Activated CD8-positive, alpha-beta T cell treated with anti-CD3 and anti-CD28 coated beads for 36 hours (primary cell): ENCODE measurements at places on chromosomes 6 and 20. TPM values are rescaled to one million over a fixed set of nuclear protein-coding genes. Genes with fewer than 3 reads are reported as not detected.

DNA sequence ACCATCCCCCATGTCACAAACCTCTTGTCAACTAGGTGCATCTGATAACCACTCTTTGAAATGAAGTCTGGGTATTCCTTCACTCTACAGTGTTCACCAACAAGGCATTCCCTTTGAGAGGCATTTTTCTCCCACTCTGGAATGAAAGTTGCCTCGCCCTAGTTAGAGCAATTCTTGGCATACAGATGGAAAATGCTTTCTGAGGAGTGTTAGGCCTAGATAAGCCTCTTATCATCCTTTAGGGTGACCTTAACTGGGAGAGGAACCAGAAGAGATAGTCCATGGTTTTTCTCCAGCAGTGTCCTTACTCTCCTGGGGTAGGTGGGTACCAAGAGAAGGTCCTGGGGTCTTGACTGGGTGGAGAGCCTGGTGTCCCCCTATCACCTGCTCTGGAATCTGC, 14.8 kb downstream of the CLIC5 start:
- no peak for DNase-seq

DNA sequence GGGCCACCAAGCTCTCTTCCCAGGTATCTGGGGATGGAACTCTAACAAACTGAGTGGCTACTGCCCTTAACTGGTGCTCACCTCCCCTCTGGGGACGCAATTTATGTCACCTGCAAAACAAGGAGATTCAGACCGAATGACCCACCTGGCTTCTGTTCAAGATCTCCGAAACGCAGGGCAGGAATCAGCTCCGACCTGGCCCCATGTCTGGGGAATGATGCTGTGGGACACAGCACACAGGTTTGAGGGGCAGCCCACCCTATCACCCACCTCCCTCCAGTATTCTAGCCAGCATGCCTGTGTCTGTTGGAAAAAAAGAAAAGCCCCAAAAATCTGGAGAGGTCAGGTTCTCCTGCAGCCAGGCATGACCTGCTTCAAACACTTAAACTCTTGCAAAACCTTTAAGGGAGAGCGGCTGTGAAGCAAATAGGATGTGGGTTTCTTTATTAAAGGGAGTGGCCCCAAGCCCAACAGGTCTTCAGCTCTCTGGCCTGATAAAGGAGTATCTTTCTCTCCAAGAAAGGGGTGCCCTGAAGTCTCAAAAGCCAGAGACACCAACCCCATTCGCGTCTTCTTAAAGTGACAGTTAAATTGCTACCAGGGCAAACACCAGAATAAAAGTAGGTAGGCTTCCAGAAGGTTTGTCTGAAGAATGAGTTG, 6.4 kb downstream of the PREX1 start:
- no peak for DNase-seq

DNA sequence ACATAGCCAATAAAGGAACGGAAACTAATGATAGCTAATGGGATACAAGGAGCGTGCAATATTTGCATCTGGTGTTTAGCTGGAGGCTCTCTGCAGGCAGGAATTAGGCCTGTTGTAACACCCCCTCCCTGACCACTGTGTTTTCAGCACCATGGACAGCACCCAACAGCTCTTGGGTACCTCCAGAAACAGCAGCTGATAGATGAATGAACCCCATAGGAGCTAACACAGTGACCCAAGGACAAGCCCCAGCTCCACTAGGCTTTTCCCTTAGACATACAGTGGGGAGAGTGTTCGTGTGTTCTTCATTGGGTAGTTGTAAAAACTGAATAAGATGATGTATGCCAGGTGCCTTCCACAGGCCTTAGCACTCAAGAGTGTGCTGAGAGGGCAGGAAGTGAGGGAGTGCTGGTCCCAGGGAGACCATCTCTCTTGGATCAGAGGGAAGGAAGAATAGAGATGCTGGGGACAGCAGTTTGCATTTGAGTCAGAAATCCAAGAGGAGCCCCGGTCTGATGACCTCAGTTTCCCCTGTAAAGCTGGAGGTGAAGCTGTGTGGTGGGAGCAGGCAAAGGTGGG, 161.3 kb downstream of the PHACTR3 start:
- peak; percentile 28 for DNase-seq

GRCh38 chr6:105258816-105259215, 79.0 kb upstream of the POPDC3 start:
- no peak for DNase-seq

Gene HSPA12B
- not detected for total RNA-seq
